ENCODE measurements at places on chromosomes 3 and 15.
A peak's percentile ranks its signal among the peaks of the same experiment; 100 is the strongest.

DNA sequence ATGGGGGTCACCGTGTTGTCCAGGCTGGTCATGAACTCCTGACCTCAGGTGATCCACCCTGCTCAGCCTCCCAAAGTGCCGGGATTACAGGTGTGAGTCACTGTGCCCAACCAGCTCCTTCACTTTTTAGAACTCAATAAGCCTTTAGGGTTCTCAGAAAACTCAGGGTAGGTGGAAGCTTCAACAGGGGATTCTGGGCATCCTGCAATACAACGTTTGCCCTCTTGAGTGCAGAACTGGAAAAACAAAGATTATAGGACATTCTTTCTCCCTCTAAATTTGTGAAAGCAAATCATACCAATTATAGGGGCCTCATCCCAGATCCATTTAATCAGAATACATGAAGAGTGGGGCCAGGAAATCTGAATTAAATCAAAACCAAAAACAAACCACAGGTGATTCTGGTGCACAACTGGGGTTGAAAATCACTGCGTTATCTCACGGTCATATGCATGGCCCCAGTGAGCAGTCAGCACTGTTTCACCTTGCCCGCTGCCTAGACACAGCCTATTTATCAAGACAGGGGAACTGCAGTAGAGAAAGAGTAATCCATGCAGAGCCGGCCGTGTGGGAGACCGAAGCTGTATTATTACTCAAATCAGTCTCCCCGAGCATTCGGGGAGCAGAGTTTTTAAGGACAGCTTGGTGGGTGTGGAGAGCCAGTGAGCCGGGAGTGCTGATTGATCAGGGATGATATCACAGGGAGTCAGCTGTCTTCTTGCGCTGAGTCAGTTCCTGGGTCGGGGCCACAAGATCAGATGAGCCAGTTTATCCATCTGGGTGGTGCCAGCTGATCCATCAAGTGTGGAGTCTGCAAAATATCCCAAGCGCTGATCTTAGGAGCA is 58.4 kb downstream of the TMEM44 start:
- no peak for DNase-seq

GRCh38 chr3:30012941-30013543 is 593.4 kb upstream of the TGFBR2 start:
- DNase-seq, result peak; percentile 60

GRCh38 chr15:89526181-89526580 is 29.8 kb upstream of the RHCG start:
- DNase-seq, result no peak

- DNase-seq, result no peak
Measured at GRCh38 chr3:128218548-128219257, 65.4 kb downstream of the EEFSEC start.

- DNase-seq, result no peak
Measured at GRCh38 chr3:194471863-194472262, 14.9 kb downstream of the ATP13A3 start.

GRCh38 chr3:100480081-100480480 is 12.3 kb upstream of the TMEM45A start:
- no peak for DNase-seq

- DNase-seq, result peak; percentile 62
Measured at GRCh38 chr3:10192953-10193691, 28.4 kb downstream of the IRAK2 start.

- DNase-seq, result no peak
Measured at GRCh38 chr3:120153294-120153693, 59.0 kb upstream of the GSK3B start.

DNA sequence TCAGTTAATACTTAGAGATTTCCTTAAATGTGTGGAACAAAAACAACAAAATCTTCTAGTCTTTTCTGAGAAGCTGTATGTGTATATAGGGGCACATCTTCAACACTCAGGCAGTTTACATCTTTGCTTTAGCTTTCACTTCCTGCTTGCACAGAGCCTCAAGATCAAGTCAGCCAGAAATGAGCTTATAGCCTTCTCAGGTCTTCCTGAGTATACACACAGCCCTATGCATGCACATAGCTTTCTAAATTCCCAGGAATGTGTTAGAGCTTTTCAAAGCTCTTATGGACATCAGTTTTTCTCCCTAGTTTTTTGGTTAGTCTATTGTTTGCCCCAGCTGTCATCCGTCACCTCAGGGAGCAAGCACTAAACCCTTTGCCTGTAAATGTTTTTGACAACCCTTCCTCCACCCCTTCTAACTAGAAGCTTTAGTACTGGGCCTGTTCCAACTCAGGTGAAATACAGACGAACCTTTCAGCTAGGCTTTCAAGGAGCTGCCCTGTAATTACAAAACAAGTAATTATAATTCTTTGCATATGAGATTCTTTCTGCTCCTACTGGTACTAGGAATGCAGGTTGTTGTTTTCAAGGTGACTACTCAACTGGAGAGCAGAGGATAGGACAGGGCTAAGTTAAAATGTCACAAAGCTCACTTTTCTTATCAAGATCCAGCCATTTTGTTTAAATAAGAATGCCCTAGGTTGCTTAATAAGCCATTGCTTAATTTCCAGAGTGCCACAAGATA is 22.6 kb upstream of the MTMR10 start:
- peak; percentile 62 for DNase-seq

DNA sequence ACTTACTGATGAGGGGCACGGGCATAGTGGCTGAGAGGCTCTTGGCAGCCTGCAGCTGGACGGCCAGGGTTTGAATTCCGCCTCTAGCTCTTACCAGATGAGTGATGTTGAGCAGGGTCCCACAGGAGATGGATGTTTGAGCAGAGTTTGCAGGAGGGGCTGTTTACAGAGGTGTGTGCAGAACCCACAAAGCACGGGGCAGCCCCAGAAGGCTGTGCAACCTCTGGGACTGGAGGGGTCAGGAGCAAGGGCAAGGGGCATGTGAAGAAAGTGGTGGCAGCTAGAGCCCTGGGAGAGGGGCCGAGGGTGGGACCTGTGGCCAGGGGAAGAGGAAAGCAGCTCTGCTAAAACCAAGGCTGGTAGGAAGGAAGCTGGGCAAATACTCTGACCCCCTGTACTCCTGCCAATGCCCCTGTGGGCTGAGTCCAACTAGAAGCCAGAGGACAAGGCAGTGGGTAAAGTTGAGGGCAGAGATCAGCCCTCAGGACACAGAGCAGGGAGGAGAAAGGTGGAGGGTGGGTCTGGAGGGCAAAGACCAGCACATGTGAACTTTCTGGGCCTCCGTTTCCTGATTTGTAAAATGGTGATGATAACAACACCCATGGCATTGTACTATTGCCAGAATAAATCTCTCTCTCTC is 53.9 kb upstream of the ITGA11 start:
- no peak for DNase-seq

- DNase-seq, result no peak
Measured at GRCh38 chr3:30673425-30674341, 67.3 kb downstream of the TGFBR2 start.

GRCh38 chr3:105365391-105366325 is 1.1 kb upstream of the ALCAM start:
- DNase-seq, result peak; percentile 14

DNA sequence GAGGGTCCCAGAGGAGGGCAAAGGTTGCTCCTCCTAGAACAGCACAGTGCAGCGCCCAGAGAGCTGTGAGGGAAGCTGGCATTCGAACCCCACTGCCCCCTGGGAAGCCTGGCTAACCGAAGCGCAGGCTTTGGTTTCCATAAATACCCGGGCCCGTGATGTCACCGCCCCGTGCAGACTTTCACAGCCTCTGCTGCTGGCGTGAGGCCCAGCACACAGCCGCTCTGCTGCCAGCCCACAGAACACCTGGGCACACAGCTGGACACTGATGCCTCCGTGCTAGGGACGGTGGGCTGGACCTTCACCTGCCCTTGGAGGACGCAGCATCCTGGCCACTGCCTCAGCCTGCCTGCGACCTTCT is 1.0 kb downstream of the IQSEC1 start:
- DNase-seq, result peak; percentile 84

DNA sequence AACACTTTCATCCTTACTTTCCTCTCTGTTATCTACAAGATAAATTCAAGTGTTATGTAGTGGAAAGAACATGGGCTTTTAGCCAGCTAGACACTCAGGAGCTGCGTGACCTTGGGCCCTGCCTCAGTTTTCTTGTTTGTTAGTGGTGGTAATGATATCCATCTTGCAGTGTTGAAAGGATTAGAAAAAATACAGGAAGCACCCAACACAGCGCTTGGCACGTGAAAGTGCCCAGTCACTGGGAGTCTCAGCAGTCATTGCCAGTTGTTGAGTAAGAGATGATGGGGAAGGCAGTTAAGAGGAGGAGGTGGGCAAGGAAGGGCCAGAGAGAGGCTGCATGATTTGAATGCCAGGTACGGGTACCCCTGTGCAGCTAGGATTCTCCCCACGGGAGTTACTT is 5.3 kb downstream of the PDIA5 start:
- no peak for DNase-seq

DNA sequence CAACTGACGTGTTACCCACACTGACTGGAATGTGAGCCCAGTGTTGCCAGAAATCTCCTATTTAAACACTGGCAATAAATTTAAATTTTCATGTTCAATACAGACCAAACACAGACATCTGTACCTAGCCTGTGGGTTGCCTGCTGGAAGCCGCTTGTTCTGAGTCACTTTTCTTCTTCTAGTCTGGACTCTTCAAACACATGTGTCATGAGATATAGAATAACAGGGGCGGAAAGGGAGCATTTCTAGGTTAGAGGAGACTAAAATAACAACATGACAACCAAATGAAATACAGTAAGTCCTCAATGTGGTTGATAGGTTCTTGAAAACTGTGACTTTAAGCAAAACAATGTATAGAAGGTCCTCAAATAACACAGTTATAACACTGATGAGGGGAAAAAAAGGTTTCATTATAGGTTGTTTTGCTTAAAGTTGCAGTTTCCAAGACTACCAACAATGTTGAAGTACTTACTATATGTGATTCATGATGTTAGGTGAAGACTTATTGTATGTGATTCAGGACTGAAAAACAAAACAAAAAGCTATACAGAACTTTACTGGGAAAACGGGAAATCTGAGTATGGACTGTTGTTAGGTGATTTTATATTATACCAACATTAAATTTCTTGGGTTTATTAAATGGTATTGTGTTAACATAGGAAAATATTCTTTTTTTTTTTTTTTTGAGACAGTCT is 63.1 kb downstream of the PRKAR2A start:
- DNase-seq, result no peak

DNA sequence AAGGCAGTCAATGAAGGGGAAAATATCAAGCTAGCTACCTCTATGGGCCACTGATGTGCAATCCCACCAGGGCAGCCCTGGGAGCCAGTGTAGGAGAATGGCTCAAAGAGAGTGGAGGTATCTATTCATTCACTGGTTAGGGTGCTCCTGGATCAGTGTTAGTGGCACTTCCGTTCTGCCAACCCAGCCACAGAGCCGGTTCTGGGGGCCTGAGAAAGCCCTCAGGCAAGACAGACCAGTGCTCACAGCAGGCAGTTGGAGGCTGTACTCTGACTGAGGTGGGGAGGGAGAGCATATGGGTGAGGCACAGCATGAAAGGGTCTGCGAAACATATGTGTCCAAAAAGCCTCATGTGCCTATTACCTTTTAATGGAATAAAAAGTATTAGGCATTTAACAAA is 109.3 kb downstream of the KCNMB2 start:
- DNase-seq, result no peak

DNA sequence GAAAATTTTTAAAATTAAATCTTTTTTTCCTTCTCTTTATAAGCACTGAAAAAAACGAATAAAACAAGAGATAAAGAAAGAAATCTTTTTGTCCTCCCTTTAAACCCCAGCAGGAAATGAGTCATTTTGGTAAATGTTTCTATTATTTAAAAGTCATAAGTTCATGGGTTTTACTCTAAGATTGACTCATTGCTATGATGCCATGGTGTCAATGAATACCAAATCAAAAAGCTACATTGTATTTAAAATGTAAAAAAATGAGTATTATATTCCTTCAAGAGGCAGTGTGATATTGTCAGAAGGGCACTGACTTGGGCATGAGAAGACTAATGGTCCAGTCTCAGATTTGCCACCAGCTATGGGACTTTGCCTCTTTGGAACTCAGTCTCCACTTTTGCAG is 303.4 kb upstream of the DNAJC19 start:
- no peak for DNase-seq

DNA sequence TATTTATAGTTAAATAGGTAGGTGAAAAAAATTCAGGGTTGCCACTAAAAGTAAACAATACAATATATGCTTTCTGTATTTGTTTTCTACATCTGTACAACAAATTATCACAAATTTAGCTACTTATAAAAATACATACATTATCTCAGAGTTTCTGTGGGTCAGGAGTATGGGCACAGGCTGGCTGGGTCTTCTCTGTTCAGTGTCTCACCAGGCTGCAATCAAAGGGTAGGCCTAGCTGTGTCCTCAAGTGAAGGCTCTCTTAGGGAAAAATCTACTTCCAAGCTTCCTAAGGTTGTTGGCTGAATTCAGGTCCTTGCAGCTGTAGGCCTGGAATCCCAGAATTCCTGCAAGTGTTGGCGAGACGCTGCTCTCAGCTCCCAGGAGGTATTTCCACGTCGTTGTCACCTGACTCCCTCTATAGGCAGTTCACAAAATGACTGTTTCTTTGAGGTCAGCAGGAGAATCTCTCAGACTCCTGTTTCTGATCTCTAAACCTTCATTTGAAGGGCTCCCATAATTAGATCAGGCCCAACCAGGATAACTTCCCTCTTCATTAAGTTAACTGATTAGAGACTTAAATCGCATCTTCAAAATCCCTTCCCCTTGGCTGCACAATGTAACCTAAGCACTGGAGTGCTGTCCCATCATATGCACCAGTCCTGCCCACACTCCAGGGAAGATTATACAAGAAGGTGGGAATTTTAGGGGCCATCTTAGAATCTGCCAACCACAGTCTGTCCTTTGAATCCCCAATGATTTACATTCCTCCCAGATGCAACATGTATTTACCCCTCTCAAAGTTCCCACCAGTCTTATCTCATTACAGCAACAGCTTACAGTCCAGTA is 296.6 kb downstream of the SUCLG2 start:
- peak; percentile 24 for DNase-seq

GRCh38 chr3:181696626-181697230 is 15.0 kb upstream of the SOX2 start:
- DNase-seq, result no peak

- no peak for DNase-seq
Measured at GRCh38 chr3:196646666-196647216, 7.2 kb downstream of the NRROS start.
